ENCODE measurements at places on chromosomes 16 and 17.

- DNase-seq: no peak
Observed at GRCh38 chr17:55134486-55135157, 130.1 kb upstream of the HLF start.

- no peak for DNase-seq
Observed at GRCh38 chr17:75553295-75554110, 28.0 kb downstream of the LLGL2 start.

DNA sequence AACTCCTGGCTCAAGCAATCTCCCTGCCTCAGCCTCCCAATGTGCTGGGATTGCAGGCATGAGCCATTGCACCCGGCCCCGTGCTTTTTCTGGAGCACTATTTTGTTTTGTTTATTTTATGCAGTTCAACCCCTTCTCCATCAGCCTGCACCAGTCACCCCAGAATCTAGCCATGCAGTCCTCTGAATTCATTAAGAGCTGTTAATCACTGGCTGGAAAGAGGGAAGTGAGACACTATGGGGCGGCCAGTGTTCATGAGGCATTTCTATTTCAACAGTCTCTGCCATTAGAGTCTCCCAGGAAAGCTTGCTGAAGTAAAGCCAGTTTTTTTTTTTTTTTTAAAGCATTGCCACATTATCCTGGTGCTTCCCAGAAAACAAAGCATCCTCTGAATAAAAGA lies 1.7 kb downstream of the VWA3A start:
- DNase-seq: no peak

DNA sequence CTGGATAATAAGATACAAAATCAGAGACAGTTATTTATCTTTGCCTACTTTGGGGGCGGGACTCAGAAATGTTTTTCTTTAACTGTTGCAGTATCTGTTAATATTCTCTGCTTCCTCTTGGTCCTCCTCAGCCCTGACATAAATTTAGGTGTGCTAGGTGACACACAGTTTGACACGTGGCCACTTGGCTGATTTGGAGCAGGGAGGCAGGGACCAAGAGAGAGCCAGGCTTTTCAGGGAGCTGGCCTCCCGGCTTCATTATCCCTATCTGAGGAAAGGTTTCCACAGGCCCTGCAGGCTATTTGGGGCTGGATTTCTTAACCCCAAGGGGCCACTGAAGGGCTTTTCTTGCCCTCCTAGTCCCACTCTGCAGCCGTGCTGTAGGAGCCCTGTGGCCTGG lies 20.1 kb upstream of the NAT9 start:
- no peak for DNase-seq

DNA sequence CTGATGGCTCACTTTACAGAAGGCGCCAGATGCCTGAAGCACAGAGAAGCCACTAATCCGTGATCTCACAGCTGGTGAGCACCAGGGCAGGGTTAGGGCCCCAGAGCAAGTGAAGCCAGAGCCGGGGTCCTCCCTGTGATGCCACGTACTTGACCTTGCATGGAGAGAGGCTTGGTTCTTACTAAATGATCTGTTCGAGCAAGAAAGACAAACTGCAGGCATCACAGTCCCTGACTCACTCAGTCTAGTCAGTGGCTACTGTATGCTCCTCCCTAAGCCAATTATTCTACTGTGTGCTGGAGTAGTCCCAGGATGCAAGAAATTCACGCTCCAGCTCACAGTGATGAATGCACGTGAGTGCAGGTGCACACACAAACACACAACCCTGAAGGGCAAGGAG lies 55.4 kb downstream of the SDK2 start:
- no peak for DNase-seq

DNA sequence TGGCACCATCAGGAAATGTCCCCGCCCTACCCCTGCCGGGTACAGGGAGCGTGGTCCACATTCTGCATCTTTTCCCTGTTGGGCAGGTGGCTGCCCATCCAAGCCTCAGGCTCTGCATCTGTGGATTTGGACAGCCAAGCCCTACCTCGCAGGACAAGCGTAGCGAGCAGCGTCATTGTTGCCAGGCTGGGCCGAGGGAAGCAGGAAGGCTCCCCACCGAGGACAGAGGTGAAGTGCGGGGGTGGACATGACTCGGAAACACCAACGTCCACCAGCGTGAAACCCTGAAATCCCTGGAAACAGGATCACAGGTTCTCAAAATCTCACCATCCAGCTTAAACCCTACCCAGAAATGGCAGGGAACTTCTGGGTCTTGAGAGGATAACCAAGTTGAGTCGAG lies 73.6 kb downstream of the SOCS1 start:
- no peak for DNase-seq

DNA sequence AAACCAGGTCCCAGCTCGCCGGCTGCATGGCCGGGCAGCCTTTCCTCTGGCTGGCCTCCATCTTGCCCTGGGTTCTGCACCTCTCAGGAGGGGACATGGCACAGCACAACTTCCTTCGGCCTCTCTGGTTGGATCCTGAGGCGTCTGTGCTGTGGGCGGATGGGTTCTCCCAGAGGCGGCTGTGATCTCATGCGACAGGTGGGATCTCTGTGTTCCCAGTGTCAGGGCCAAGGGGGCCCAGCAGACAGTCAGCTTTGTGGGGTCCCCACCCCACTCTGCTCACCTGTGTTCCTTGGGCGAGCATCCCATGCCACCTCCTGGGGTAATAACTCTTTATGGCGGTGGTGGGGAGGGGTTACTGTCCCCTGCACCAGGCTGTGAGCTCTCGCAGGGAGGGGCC lies 35.8 kb downstream of the FA2H start:
- DNase-seq: no peak

- no peak for DNase-seq
Observed at GRCh38 chr17:82407255-82407654, 10.9 kb upstream of the HEXD start.

DNA sequence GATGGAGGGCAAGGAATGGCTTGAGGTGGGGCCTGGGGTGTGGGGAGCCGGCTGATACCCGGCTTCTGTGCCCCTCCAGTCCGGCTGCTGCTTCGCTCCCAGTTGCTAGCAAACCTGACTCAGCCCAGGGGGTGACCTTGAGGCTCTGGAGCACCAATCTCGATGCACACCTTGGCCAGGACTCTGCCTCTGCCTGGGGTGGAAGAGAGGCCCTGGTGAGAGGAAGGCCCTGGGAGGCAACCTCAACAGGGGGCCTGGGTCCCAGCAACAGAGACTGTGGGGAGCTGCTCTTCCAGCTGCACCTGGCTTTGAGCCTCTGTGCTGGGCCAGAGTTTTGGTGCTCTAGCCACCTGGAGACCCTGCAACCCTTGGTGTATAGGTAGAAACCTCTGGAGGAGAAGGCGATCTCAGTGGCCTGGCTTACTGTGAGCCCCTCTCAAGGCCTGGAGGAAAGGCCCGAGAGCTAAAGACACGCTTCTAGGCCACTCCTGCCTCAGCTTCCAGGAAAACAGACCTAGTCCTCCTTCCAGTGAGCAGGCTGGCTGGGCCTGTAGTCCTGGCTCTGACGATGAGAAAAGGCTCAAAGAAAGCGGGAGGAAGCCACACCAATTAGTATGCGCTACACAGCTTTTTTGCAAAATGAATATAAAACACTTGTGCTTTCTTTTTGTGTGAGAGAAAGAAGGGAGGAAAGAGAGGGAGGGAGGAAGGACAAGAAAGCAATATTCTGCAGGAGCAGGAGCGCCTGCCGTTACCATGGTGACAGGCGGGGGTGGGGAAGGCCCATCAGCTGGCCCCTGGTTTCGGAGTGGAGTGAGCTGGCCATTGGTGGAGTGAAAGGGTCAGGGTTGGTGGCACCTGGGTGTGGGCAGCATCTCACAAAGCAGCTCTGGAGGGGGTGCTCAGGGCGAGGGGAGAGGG lies 51.0 kb downstream of the VAC14 start:
- DNase-seq: no peak

DNA sequence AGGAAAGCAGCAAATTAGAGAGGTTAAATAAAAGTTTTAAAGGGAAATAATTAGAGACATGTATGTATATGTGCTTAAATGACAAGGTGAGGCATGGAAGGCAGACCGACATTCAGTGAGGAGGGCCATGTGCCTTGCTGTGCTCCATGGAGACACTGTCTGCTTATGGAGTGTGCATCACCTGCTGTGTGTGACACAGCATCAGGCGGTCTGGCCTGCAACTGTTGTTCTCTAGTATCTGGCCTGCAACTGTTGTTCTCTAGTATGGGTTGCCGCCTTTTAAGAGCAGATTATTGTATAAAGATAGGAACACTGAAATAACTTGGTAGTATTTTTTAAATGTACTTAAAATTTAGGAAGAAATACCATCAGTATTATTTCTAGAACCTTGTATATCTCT lies 225.1 kb downstream of the LGALS9B start:
- no peak for DNase-seq

GRCh38 chr17:81239714-81240555 lies 817 bp downstream of the NDUFAF8 start:
- DNase-seq: no peak

DNA sequence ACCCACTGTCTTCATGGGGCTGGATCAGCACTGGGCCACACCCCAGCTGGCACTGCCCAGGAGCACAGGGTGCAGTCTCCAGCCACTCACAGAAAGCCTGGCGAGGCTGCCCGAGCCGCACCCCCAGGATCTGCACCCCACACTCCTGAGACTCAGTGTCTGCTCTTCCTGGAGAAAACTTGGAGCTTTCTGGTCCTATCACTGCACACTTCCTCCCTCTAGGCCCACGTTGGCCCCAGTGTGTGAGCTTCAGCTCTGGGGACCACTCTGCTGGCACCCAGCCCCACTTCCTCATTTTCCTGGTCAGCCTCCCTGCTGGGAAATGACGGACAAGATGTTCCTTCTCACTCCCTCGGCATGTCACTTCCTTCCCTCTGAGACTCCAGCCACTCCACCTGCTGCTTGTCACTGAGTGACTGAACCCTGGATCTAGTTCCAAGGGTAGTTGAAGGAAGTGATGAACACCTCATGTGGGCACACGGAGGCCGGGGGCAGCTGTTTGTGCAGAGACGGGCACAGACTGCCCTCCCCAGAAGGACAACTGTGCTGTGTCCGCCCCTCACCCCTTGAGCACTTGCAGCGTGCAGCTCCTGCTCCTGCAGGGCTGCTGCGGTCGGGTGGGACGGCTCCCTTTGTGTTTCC lies 29.0 kb downstream of the ZC3H18 start:
- DNase-seq: no peak

GRCh38 chr17:72122765-72123529 lies 2.1 kb downstream of the SOX9 start:
- no peak for DNase-seq

DNA sequence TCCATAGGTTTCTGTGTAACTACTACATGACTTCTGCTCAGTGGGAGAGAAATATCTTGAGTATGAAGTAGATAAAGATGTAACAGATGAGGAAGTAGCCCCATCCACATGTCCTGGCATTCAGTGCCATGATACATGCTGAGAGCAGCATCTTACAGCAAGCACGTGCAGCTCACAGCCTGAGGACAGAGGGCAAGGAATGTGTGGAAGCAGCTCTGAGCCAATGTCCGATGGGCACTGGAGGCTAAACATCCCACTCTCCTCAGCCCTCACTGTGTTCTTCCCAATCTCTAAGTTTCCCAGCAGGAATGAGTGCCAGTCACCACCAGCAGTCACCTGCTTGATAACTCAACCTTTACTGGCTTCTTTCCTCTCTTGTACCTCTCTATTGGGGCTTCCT lies 40.4 kb downstream of the CFDP1 start:
- no peak for DNase-seq

DNA sequence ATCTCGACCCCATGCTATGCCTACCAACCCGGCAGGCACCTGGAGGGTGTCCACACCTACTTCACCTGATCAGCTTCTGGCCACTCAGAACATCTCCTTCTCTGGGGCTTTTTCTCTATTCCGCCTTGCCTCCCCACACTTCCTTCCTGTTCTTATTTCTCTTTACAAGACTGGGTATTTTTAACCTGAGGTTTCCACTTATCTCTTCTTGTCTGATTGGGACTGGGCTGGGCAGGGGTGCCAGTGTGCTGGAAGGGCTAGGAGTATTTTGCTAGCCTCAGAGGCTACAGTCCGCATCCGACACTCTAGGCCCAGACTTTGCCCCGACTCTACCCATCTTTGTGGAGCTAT lies 26.2 kb upstream of the ZNF652 start:
- no peak for DNase-seq
